ENCODE measurements at places on chromosomes 6 and 20.

- no peak for DNase-seq
These were observed 154.1 kb downstream of the CD24 start for GRCh38 chr6:106820412-106820852.

- no peak for DNase-seq
These were observed 1315.5 kb upstream of the GJE1 start for GRCh38 chr6:140817176-140817575.

DNA sequence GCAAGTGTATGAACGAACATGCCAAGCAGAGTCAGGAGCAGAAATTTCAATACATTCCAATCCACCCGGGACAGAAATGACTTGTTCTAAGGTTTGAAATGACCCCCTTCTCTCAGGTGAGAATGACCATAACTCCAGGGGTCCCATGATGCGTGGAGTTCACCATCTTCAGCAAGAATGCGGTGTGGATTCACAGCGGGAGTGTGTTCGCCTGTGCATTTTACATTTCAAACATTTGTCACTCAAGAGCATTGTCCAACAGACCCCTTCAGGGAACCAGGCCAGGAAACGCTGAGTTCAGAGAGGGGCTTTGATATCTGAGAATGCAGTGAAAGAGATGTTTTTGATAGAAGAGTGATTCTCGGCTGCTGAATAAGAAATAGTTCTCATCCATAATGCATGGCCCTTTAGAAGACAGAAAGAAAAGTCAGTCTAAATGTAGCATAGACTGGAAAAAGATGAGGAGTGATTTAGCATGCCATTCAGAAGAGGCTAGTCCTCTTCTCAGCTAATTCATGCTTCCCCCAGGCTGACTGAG lies 200.3 kb upstream of the KCNG1 start:
- no peak for DNase-seq

GRCh38 chr20:39289316-39289715 lies 327.2 kb downstream of the DHX35 start:
- DNase-seq: no peak

- no peak for DNase-seq
These were observed 62.3 kb downstream of the RIPOR3 start for GRCh38 chr20:50628853-50629669.

DNA sequence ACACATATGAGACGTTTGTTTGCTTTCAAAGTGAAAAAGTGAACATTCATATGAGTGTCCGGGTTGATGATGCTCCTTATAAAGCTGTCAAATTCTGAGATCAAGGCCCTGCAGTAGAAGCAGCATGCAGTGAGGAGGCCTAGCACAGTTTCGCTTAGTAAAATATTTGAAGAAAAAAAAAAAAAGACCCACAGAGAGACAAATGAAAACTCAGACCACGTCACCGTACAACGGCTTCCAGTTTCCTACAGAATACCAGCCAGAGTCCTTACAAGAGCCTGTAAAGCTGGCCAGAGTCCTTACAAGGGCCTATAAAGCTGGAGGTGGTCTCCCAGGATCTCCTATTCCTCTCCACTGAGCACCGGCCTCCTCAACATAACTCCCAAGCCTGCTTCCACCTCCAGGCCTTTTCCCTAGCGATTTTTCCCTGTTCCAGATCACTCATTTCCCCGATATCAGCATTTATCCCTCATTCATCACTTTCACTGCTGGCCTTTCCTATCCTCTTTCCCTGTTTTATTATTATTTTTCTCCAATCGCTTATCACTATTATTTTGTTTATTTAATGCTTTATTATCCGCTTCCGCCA lies 1.5 kb upstream of the HMGN4 start:
- no peak for DNase-seq

DNA sequence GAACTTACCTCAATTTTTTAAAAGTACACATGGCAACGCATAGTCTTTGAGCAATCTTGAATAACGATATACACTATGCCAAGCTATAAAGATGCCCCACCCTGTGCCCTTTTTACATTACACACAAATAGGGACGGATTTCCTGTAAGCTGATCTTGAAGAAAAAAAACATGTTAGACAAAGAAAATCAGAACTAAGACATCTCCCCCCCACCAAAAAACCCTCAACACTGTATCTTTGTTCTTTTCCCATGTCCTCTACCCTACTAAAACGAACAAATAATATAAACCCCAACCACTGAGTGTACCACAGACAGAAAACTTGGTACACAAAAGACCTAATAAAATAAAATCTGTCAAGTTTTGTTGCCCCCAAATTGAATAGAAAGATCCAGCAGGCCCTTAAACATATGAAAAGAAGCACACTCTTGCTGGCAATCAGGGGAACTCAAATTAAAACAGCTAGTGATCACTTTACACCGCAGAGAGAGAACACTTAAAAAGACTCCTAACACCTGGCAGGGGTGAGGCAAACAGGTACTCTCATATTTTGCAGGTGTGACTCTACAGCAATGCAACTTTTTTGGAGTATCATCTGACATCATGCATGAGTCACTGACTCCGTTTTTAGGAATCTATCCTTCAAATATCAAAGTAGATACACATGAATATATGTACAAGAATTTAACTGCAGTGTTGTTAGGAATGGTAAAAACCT lies 29.6 kb downstream of the BACH2 start:
- no peak for DNase-seq

- DNase-seq: no peak
These were observed 17.6 kb downstream of the TRDN start for GRCh38 chr6:123619156-123619555.

DNA sequence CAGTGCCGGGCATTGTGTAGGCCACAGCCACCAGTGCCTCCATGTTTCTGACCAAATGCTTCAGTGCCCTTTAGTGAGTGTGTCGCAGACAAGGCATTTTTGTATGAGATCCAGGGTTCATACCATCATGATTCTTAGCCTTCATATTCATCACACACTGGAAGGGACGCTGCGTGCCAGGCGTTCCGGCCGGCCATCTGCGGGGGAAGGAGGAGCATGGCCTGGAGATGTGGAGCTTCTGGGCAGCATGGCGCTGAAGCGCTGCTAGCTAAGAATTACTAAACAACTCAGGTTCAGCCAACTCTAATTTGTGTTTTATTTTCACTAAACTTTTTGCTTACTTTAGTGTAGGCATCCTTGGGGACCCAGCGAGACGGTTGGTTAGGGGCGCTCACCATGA lies 111.4 kb upstream of the EXOC2 start:
- no peak for DNase-seq

GRCh38 chr20:36045373-36045714 lies 77.0 kb downstream of the CNBD2 start:
- DNase-seq: no peak

DNA sequence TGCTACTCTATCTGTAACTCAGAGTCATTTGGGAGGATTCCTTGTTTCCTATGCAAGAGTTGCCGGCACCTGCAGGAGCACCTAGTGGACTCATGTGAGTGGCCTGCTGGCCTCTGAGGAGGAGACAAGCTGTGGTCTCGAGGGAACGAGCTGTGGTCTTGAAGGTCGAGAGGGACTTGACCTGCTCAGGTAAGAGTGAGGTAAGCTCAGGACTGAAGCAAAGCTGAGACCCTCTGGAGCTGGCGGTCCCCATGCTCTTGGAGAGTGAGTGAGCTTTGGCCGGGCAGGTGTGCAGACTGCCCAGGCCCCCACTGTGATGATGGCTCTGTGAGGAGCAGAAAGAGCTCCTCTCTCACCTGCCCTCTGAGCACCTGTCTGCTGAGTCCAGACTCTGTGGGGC lies 214.3 kb downstream of the MYLK4 start:
- no peak for DNase-seq

- DNase-seq: no peak
These were observed 352.1 kb upstream of the IRAK1BP1 start for GRCh38 chr6:78515271-78515670.

GRCh38 chr6:33784787-33785186 lies 4.1 kb downstream of the LEMD2 start:
- no peak for DNase-seq

GRCh38 chr20:17439616-17440296 lies 91.4 kb downstream of the BFSP1 start:
- DNase-seq: no peak

- DNase-seq: no peak
These were observed 12.6 kb upstream of the PIGU start for GRCh38 chr20:34689486-34689885.

DNA sequence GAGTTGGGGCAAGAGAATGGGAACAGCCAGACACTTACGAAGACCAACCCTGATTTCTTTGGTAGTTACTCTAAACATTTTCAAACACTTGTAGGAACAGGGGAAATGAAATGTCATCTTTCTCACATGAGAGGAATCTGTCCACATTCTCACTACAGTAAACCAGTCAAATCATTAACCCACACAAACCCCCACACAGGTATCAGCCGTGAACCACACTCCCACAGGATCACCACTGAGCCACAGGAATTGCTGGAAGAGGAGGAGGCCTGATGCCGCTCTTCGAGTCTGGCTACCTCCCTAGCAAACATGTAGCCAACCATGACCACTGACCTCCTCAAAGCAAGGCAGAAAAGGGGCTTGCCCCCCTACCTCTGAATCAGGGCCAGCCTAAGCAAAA lies 6.9 kb upstream of the RSPO3 start:
- DNase-seq: no peak

GRCh38 chr20:49612127-49612738 lies 44.3 kb upstream of the PTGIS start:
- DNase-seq: no peak

DNA sequence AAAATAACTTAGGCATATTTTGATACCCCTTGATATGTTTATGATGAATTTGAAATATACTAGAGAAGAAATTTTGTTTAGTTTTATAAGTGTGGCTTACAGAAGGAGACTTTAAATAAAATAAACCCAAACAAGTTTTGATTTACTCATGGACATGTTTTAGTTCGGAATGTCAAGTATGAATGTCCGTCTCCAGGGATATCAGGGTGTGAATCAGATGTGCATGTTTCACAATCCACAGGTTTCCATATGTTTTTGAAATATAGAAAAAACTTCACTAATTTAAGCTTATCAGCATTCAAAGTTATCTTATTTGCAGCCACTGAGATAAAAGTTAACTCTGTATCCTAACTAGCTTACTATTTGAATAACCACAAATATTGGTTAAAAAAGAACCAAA lies 51.5 kb downstream of the PLCB1 start:
- no peak for DNase-seq

DNA sequence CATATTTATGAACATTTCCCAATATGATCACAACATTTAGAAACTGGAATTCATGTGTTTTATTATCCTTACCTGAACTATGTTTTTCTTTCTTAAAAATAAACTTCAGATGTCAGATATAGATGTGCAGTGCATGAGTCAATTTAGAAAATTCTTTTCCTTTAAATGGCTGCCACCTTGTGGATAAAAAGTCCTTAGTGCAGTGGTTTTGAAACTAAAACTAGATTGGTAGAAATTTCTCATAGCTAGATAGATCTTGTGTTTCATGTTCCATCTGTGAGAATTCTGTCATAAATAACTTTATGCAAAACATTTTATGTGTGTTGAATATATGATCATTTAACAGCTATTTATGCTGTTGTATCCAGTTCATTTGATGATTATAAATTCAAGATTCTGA lies 134.9 kb downstream of the KLHL32 start:
- no peak for DNase-seq

DNA sequence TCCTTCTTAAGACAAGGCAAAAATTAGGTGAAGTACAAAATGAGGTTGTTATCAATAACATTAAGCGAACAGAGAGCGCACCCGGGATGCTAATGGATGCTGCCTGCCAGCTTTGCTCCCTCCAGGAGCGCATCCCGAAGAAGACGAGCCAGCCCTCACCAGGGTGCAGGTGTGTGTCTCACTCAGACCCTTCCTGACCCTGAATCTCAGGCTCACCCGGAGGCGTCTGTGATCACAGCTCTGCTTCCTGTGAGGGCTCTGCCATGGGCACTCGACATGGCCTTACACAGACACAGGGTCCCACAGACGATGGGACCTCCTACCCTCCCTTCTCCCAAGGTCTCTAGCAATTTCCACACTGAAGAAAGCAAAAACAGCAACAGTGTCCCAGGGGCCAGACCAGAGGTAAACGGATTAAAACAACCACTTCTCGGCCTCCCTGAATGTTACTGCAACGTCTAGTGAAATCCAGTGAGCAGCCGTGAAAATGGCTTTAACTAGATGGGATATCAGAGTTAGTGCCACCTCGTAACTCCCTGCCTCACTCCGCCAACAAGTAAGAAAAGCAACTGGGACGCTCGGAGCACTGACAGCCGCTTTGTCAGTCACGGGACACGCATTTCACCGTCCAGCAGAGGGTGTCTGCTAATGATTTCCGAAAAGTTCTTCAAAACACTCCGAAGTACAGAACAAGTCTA lies 11.7 kb downstream of the ZBTB46 start:
- no peak for DNase-seq

DNA sequence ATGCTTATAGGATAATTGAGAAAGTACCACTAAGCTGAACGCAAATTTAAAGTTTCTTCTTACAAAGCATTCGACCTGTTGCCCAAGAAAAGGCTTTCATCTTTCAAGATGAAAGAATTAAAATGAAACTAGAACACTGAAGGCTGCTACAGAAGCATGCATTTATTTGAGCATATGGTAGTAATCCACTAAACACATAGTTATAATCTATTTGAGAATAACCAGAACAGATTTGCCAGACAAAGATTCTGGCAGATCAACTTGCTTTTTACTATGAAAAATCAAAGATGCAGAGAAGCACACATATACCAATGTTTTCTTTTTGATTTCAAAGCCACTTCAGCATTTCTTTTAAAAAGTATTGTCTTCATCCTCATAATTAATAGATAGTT lies 412.2 kb downstream of the UTRN start:
- DNase-seq: no peak

DNA sequence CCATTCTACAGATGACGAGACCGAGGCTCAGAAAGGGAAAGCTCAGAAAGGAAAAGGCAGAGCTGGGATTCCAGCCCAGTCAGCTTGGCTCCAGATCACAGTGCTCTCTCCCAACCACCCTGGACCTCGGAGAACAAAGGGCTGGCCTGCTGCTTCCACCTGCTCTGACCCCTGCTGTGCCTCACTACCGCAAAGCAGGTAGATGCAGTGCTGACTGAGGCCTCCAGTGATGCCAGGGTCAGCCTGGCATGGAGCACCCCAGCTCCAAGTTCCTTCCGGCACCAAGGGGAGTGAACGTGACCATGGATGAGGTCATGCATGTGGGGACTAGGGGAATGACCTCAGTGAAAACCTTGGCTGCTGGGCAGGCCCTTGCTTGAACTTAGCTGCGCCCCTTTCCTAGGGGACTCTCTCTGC lies 20.7 kb upstream of the TLDC2 start:
- DNase-seq: no peak

DNA sequence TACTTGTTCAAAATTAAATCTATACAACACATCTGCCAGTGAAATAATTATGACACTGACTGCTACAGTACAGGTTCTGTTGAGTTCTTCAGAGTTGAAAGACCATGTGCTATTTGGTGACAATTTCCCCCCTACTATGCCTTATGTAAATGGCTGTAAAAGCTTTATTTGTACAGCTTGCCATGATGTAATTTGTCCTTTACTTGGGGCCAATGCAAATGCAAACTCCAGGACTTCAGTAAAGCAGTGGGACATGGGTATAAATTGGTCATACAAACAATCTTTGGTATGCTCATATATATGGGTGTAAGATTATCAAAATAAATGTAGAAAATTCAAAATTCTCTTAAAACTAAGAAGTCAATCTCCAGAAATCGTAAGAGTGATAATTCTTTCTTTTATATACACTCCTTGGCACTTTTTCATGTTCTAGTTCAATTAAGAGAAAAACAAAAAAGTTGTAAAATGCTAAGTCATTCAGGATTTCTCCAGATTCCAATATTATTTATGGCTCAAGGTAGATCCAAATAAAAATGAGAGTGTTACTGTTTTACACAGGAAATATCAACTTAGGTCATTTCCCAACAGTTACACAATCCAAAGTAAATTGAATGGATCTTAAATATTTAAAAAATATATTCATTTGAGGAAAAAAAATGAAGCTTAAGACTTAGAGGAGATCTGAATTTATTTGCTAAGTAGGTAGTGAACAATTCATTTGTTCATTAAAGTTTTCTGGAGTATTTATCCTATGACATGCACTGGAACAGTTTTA lies 1310.5 kb upstream of the CITED2 start:
- no peak for DNase-seq

Data from NCI-H524 treated with DMSO at 0.1 percent for 48 hours (cell line).